Stimulated activated CD4-positive, alpha-beta T cell treated with anti-CD3 and anti-CD28 coated beads, Interleukin-12 subunit alpha, Interleukin-12 subunit beta, amount 100 ng/mL, for 4 hours (primary cell): ENCODE measurements at places on chromosomes 12 and 14.

GRCh38 chr12:75721796-75722195, 210.4 kb upstream of the KRR1 start:
- DNase-seq: no peak

DNA sequence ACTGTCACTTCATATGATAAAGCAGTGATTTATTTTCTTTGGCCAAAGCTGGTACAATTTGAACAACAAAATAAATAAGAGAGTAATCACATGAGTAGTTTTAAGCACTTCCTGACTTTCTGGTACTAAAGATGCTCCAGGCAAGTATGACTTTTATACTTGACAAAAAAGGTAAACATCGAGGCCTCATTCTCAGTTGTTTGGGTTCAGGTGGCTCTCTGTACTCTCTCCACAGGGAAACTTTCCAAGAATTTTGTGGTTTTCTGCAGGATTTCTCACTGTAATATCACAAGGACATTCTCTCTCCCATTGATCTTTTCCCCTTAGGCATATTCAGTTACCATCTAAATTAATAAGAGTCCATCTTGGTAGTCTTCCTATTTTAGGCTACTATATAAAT, 26.6 kb upstream of the KCNC2 start:
- DNase-seq: no peak

GRCh38 chr12:9112076-9112853, 3.5 kb downstream of the A2M start:
- no peak for DNase-seq

- DNase-seq: no peak
Measured at GRCh38 chr12:71878208-71878607, 38.6 kb downstream of the TBC1D15 start.

- no peak for DNase-seq
Measured at GRCh38 chr12:76670776-76671175, 93.1 kb upstream of the ZDHHC17 start.

DNA sequence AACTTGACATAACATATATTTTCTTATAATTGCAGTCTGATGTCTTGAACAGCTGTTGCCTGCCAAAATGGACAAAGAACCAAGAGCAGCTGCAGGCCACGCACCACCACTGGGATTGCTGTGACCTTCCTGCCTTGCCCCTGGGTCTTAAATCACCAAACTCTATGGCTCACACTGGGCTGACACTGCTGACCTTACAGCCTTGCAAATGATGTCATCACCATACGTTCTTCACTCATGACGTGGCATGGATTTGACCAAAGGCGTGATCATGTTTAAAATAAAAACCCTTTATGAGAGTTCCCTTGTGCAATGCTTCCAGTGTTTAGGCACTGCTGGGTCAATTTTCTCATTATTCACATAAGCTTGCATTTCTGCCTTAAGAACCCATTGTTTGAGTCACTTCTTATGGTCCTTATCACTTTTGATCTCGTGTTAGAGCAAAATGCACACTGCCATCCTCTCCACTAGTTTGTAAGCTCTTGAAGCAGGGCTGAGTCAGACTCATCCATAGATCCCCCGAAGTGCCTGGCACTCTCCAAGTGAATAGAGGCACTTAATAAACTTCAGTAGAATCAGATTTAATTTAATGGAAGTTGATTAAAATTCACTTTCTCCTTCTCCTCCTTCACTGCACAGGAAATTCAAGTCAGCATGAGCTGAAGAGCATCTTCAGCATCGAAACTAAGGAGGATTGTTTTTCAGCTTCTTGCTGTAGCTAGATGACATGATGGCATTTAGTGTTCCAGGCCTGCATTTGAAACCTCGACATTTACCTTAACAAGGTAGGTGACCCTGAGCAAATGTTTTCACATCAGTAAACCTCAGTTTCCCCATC, 132.4 kb upstream of the PZP start:
- DNase-seq: no peak

DNA sequence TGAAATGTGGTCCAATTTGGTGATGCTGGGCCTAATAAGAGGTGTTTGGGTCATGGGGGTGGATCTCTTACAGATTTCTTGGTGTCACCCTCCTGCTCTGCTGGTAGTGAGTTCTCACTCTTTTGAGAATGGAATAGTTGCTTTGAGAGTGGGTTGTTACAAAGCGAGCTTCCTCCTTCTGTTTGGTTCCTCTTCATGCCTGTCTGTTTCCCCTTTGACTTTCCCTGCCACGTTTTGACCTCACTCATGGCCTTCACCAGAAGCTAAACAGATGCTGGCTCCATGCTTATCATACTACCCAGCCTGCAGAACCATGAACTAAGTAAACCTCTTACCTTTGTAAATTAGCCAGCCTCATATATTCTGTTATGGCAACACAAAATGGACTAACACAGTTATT, 57.7 kb upstream of the LDHB start:
- DNase-seq: no peak

DNA sequence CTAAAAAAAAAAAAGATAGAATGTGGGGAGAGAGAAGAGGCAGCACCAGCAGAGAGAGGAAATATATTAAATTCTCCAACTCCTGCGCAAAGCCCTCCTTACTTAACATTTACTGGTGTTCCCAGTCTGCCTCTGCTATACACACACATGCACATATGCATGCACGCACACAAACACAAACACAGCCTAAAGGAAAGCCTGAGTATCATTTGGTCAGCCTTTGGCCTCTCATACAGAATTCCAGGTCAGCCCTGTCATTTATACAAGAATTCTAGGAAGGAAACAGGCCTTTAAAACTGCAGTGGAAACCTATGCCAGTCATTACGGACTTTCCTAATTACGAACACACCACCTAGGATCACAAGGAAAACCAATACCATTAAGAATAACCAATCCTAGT, 269.4 kb downstream of the ITPR2 start:
- DNase-seq: no peak

- DNase-seq: no peak
Measured at GRCh38 chr14:76376878-76377734, 1.2 kb downstream of the ESRRB start.

GRCh38 chr12:45634273-45634917, 95.1 kb upstream of the ARID2 start:
- no peak for DNase-seq

DNA sequence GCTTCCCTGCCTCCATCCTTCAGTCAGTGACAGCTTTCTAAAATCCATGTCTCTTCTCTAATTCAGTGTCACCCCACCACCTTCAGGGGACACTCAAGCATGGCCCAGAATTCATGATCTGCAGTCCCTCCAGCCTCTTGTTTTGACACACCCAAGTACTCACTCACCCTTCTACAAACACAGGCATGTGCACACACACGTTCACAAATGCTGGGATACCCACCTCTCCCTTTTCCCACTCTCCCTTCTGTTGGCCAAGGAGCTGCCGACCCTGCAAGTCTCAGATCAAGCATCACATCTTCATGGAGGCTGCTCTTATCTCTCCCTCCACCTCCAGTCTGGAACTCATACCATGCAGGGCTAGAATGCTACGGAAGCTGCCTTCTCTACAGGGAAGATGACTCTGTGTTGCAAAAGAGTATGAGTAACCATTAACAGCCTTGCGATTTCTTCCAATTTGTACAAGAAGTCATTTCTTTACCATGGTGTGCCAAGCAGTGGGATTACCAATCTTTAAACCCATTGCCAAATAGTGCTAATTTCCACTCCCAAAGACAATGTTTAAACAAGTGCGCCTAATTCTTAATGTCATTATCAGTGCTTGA, 196.1 kb downstream of the BCL11B start:
- no peak for DNase-seq

DNA sequence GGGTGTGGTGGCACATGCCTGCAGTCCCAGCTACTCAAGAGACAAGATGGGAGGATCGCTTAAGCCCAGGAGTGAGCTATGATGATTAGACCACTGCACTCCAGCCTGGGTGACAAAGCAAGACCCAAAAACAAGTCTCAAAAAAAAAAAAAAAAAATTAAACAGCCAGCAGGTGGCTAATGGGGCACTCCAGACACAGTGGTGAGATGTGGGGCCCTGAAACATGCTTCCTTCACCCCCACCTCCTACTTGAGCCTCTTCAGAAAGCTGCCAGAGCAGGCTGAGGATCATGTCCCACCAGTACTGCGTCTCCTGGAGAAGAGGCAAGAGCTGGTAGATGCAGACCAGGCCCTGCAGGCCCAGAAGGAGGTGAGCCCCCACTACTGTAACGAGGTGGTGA, 2.1 kb downstream of the CFAP73 start:
- no peak for DNase-seq

GRCh38 chr12:109540526-109541412, 32.5 kb downstream of the MMAB start:
- no peak for DNase-seq
